ENCODE measurements at places on chromosomes 5 and 9.

DNA sequence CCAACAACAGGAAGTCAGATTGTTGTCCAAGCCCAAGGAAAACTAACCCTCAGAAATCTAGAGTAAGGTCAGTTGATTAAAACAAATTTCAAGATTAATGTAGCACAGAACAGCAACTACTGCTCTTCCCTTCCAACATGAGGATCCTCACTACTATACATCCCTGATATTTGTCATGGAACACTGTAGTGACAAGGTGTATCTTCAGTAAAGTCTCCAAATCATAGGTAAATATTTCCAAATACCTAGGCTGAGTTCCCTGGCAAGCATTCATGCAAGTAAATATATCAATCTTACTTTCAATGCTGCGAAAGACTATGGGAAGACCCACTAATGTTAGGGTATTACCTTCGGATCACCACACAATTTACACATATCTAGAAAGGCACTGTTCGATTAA lies 986.9 kb upstream of the ARRDC3 start:
- DNase-seq: no peak

- DNase-seq: no peak
Measured at GRCh38 chr5:73605223-73606087, 20.5 kb upstream of the ARHGEF28 start.

- no peak for DNase-seq
Measured at GRCh38 chr9:130336027-130336610, 70.6 kb downstream of the HMCN2 start.

GRCh38 chr9:22683700-22684075 lies 237.1 kb downstream of the DMRTA1 start:
- no peak for DNase-seq

- DNase-seq: no peak
Measured at GRCh38 chr9:88811511-88811910, 179.8 kb upstream of the S1PR3 start.

DNA sequence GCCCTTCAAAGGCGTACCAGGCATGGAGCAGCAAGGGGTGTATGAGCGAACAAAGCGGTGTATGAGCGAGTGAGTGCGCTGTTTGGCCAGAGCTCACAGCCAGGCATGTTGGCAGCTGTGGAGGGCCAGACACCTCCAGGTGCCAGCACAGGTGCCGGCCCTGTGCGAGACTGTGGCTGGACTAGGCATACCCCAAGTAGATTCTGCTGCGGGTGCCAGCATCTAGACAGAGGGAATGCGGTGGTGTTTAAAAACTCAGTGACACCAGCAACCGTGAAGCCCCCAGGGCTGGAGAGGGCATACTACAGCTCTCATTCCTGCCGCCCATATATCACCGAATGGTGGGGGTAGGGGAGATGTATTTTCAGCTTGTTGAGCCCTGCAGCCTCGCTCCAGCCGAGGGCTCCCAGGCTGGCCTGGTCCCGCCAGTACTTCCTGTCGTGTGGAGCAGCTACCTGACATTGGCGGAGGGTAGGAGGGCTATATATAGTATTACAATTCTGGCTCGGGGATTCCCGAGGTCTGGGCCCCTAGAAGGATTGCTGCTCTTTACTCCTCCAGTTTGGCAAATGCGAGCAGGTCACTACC lies 1829.6 kb upstream of the NUDT12 start:
- DNase-seq: no peak

DNA sequence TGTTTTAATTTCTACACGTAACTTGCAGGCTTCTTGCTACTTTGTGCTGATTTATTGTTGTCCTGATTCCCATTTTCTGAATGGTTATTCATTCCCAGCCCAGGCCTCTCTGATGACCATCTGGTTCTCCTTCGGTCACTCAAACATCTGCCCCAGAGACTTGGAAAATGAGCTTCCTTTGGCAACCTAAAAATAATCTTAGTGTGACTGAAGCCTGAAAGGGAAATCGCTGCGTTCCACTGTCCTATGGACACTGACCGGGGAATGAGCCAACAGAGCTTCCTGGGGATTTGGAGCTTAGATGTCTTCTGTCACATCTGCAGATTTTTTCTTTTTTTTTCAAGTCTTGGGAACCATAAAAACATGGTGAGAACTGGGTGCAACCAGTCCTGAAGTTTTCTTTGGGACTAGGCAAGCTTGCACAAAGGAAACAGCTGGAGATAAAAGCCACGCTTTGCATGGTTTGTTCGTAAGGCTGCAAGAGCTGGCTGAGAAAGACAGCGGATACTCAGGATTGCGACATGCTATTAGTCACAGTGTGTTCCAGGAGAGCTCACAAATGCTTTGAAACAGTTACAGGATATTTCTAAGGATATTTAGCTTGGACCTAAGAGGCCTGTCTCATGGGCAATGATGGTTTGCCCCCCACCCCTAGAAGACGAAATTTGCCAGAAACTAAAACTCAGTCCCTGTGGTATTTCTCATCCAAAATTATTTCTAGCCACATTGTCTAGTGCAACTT lies 146.2 kb downstream of the GOLPH3 start:
- DNase-seq: no peak

- no peak for DNase-seq
Measured at GRCh38 chr9:77375956-77376532, 198.7 kb downstream of the VPS13A start.

- DNase-seq: no peak
Measured at GRCh38 chr9:86997951-86998350, 50.6 kb upstream of the GAS1 start.

- DNase-seq: no peak
Measured at GRCh38 chr5:42429694-42430093, 6.5 kb downstream of the GHR start.

GRCh38 chr9:129289131-129289731 lies 111.2 kb upstream of the IER5L start:
- no peak for DNase-seq

GRCh38 chr9:124743686-124744348 lies 27.3 kb downstream of the NR6A1 start:
- DNase-seq: no peak

DNA sequence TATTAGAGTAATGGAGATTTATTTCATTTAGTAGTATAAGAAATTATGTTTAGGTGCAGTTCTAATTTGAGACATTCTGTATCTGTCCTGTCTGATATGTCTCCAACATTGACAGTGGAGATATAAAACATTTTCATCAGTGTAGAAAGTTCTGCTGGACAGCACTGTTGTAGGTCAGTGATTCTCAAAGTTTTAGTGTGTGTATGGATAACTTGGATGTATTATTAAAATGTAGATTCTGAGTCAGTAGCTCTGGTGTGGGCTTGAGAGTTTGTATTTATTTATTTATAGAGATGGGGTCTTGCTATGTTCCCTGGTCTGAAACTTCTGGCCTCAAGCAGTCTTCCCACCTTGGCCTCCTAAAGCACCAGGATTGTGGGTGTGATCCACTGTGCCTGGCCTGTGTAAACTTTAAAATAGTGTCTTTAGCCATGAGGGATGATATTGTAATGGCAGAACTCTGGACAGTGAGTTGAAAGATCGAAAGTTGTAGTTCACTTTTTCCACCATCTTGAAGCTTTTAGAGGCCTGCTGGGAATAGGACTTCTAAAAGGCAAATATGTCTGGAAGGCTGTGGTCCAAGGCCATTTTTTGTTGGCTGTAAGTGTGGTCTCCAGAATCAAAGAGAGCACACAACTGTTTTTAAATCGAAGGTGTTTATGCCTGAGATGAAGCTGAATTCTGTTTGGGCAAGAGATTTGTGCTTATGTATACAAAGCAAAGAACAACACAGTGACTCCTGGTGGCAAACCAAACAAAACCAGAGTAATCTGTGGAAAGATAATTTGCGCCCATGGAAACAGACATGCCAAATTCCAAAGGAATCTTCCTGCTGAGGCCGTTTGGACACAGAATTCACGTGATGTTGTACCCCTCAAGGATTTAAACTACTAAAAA lies 12.4 kb downstream of the UBAP1 start:
- no peak for DNase-seq

GRCh38 chr5:176856746-176857145 lies 42.4 kb downstream of the HK3 start:
- DNase-seq: no peak

DNA sequence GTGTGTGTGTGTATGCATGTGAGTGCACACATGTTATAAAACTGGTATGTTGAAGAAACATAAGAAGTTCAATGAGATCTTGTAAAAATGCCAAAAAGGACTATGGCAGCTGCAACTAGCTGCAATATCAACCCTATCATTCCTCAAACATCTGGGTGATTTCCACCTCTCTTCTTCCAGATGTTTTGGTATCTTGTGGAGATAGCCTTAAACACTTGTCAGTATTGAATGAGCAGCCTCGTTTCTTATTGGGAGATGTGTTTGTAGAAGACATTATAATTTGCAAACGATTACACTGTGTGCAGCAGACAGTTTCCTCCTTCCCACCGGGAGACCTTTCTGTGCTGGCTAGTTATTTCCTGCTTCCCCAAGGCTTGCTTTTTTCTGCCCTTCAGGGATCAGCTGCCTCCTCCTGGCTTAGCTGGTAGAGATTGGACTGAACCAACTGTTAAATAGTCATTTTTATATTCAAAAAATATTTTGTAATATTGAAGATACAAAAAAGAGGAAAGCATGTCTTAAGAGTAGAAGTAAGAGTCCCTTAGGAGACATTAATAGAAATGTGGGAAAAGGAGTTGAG lies 168.4 kb upstream of the MPDZ start:
- DNase-seq: no peak

GRCh38 chr9:38277601-38278200 lies 114.8 kb upstream of the ALDH1B1 start:
- DNase-seq: no peak

DNA sequence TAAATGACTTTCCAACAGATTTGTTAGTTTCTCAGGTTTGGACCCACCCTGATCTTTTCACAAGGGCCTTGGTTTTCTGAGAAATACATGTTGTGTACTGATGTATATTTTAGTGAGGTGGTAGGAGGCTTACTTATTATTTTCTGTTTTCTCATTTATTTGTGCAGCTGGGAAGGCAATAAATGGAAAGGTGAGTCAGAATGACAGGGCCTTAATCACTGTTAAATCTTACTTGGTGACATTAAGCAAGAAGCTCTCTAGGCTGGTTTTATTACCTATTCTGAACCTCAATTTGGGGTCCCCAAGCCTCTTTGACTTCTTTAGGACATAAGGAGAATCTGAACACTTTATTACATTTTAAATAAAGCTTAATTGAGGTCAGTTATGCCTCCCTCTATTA lies 214.0 kb upstream of the DAB2 start:
- DNase-seq: no peak

- DNase-seq: no peak
Measured at GRCh38 chr5:74272024-74272775, 368.3 kb downstream of the ENC1 start.

GRCh38 chr5:76789991-76790581 lies 28.7 kb upstream of the F2RL1 start:
- no peak for DNase-seq

GRCh38 chr5:81907012-81907635 lies 64.7 kb upstream of the ATG10 start:
- no peak for DNase-seq

- no peak for DNase-seq
Measured at GRCh38 chr5:75235711-75236110, 967 bp downstream of the ANKRD31 start.

DNA sequence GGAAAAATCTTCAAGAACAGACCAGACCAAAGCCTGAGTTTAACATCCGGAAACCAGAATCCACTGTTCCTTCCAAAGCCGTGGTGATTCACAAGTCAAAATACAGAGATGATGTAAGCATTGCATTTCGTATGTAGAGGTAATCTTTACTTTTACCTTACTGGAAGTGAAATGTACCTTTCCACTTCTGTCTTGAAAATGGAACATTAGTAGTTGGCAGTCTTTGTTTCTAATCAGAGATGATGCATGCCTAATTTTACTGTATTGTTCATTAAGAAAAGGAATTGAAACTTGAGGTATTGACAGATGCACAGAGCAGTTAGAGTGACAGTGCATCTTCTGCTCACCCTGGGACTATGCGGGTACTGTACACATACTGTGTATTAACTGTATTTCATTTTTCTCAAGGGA lies 34.6 kb downstream of the HABP4 start:
- DNase-seq: no peak

GRCh38 chr5:33968211-33969005 lies 16.1 kb downstream of the SLC45A2 start:
- no peak for DNase-seq

DNA sequence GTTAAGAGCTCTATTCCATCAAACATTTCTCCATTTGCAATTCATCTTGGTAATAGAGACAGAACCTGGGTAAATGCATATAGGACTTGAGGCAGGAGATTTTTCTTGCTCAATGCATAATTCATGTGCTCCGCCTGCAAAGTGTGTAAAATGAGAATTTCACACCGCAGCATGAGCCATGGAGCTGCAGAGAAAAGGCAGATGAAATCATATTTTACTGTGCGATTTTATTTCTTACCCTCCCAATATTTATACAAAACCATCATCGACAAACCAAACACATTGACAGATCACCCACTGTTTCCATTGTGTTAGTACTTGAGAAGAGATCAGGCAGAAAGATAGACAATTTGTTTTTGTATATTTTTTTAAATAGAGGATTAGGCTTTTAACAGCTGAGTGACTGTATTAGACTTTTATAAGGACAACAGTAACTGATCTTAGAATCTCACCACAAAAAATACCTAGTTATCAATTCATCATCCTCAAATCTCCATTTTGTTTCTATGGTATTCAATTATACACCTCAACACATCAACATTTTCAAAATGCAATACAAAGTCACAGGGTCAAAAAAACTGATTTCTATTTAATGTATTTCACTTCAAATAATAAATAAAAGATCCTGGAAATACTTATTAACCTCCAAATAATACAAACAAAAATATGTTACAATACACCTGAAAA lies 191.1 kb downstream of the AP3B1 start:
- DNase-seq: no peak

DNA sequence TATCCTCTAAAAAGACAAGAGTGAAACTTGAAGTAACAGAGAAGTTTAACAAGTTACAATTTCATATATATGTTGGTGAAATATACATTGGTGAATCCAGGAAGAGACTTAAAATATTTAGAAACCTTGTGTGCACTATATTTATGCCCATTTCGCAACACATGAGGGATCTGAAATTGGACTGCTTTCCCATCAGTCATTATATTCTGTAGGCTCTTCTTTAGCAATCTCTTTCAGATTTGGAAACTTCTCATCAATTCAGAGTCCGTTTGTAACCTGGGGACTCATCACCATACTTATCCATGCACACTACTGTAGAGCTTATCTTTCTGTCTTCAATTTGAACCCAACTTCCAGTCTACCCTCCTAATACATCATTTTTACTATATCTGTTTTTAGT lies 2.1 kb downstream of the ITGA1 start:
- DNase-seq: no peak
